ENCODE measurements at places on chromosomes 12 and 14.

GRCh38 chr12:1934831-1935230 lies 16.4 kb upstream of the CACNA2D4 start:
- DNase-seq: no peak

DNA sequence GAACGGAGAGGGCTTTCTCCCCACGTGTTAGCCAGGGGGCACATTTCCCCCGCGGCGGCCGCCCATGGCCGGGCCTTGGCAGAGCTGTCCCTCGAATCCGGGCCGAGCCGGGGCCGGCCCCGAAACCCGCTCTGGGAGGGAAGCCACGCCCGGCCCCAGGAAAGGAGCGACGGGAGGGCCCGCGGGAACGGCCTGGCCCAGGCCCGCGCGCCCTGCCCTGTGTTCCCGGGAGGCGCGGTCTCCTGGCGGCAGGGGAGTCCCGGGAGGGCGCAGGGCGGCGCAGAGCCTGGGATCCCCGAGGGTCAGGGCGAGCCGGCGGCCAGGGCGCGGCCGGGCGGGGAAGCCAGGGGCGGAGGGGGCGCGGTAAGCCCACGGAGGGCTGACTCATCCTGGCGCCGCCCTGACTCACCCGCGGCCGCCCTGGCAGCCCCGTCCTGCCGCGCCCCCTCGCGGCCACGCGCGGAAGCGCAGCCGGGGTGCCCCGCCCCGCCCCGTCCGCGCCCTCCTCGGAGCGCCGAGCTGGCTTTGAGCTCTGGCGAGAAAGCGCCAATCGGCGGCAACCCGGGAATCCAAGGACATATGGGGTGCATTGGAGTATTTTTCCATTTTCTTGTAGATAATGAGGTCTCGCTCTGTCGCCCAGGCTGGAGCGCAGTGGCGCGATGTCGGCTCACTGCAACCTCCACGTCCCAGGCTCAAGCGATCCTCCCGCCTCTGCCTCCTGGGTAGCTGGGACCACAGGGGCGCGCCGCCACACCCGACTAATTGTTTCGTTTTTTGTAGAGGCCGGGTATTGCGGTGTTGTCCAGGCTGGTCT lies 31.8 kb upstream of the PLEKHG6 start:
- DNase-seq: peak; percentile 66

DNA sequence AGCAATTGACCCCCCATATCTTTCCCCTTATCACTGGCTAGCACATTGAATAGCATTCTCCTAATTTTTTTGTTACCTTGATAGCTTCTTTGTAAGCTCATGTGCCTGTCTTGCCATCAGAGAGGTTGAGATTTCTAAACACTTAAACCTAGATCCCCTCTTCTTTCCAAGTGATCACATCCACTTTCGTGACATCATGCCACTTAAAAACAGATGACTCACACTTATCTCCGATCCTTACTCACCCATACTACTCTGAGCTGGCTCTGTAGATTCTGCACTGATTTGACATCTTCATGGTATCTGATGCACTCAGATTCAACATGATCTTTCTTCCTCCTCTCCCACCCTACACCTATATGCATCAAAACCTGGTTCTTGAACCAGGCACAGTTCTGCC lies 10.5 kb downstream of the GPR137C start:
- no peak for DNase-seq

- no peak for DNase-seq
Measured at GRCh38 chr12:49980501-49981349, 8.0 kb downstream of the AQP6 start.

- DNase-seq: no peak
Measured at GRCh38 chr14:101226265-101226602, 322.7 kb upstream of the RTL1 start.

GRCh38 chr14:94388384-94389103 lies at the start of gene SERPINA1:
Gene SERPINA1, minus strand, starts transcription at chr14:94388602. Its CDS starts 5,365 bp downstream, at chr14:94383237.
- no peak for DNase-seq

DNA sequence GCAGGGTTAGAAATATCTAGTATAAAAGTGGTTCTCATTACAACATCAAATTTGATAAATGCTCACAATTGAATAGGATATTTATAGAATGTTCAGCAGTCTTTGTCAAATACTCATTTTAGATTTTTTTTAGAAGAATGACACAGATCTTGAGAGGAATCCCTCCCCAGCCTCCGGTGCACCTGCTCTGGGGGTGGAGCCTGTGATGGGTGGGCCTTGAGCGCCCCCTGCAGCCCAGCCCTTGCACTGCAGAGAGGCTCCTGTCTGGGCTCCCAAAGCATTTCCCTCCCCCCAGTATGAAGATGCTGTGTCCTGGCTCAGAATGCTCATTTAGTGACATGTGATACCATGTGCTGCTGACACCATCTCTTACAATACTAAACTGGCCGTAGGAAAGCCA lies 792.3 kb downstream of the TMEM121 start:
- DNase-seq: no peak

- DNase-seq: no peak
Measured at GRCh38 chr12:83528571-83528970, 841.9 kb downstream of the TMTC2 start.

- no peak for DNase-seq
Measured at GRCh38 chr14:102810523-102810922, 33.3 kb downstream of the TRAF3 start.

DNA sequence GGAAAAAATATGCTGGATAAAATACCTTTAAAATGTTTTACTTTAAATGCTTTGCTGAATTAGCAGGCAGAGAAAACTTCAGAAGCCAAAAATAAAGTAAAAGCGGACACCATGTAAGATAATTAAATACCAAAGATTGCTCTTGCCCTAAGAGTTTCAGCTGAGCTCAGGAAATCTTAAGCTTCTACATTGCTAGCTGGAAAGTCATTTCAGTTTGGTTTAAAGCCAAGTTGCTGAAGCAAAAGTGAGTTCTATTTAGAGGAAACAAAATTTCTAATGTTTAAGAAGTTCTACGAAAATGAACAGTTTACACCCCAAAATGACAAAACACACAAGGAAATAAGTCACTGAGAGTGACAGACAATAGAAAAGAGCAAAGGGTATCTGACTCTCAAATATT lies 310.0 kb downstream of the ADAMTS20 start:
- no peak for DNase-seq

- DNase-seq: peak; percentile 63
Measured at GRCh38 chr14:23544511-23545447, 6.8 kb downstream of the ZFHX2 start.

DNA sequence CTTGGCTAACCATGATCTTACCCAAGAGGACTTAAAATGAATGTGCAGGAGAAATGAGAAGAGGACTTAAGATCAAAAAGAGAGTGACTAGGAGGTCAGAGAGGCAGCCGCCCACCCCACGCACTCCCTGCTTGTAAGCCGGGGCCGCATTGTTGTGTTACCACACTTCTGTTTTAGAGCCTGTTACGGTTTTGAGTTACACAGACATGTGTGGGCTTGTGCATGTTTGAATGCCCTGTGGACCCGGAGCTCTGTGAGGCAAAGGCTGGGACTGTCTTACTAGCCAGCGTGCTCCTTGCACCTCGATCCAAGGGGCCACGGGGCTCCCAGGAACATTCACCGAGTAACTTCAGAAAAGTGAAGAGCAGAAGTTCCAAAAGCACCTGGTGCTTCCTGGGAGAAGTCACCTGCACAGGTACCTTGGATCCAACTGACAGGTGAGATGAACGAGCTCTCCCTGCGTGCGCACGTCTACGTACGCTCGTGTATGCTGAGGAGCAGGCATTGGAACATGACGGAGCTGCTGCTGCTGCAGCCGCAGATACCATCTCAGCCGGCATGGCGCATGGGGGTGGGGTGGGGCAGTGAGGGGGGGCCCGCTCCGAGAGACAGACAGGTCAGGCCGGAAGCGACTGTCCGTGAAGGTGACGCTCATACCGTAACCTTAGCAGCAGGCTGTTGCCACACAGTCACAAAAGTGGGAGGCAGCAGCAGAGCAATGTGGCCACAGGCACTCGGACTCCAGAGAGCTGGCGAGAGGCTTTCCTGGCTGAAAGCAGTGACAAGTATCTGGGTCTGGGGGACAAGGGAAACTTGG lies 23.7 kb downstream of the SFSWAP start:
- DNase-seq: no peak

- DNase-seq: no peak
Measured at GRCh38 chr12:131123817-131124216, 170.1 kb downstream of the ADGRD1 start.

- peak; percentile 19 for DNase-seq
Measured at GRCh38 chr14:90093942-90094595, 32.3 kb downstream of the KCNK13 start.

- DNase-seq: no peak
Measured at GRCh38 chr12:108955225-108955835, 65.5 kb downstream of the SVOP start.

DNA sequence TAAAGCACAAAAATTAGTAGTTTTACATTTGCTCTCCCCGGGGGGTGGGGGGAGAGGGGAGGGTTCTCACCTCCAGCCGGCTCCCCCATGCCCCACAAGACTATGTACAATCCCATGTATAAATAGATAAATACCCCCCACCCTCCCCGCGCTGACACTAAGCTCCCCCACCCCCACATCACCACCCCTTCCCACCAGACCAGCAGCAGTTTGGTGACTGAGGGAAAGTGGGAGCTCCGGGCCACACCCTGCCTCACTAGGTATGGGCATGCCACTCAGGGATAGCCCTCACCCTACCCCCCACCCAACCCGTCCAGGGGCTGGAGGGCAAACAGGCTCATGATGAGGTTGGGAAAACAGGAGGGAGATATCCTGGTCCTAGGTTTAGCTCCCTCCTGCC lies 1.9 kb upstream of the PRKAG1 start:
- DNase-seq: no peak

DNA sequence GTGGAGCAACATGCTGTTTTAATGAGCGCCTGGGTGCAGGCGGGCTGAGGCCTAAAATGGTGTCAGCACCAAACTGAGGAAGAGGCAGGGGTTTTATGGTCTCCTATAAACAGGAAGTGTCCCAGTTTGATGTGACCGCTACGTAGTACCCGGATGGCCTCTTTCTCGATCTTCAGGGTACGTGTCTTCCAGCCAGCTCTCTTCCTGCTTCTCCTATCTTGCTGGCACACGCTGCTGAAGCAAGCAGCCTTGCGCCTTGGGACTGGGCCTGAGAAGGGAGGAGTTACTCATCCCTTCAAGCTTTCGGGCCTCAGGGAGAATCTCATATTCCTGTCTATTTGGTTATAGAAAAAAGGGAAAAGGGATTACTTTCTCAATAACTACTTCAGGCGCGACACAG lies 28.2 kb upstream of the RNASE1 start:
- DNase-seq: no peak

DNA sequence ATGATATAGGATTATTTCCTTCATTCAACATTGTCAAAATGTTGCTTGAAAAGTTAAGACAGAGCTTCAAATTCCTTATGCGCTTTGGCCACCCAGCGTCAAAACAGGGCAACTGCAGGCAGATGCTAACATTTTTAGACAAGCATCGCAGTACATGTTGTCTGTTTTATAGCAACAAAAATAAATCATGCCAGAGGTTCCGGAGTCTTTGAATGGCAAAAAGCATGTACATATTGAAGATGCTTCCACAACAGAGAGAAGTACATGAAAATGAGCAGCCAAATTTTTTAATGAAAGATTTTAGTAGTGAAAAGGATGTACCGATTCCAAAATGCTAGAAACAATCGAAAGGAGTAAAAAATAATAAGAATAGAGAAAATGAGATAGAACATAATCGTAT lies 49.8 kb upstream of the USP15 start:
- DNase-seq: no peak

- DNase-seq: no peak
Measured at GRCh38 chr12:89391726-89392336, 39.5 kb upstream of the DUSP6 start.

- DNase-seq: no peak
Measured at GRCh38 chr14:97162621-97163020, 365.4 kb downstream of the VRK1 start.

DNA sequence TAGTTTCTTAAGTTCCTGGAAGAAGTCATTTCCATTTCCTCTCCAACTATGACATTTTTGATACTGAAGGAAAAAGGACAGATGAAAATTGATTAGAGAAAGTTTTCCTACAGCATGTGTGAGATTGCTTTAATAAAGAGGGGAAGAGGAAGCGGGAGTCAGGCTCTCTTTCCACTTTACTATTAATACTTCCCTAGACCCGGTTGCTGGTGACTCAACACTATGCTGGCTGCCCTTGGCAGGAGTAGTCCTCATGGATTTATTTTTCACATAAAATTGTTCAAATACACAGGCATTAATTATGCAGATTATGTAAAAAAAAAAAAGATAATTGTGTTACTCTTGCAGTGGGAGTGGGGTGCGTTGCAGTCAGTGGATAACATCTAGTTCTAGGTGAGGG lies 293.4 kb downstream of the EGLN3 start:
- DNase-seq: no peak

- no peak for DNase-seq
Measured at GRCh38 chr12:77489331-77489970, 341.2 kb upstream of the NAV3 start.

GRCh38 chr12:73950507-73950906 lies 587.1 kb upstream of the ATXN7L3B start:
- DNase-seq: no peak

GRCh38 chr12:117006333-117006732 lies 92.9 kb downstream of the TESC start:
- DNase-seq: no peak

- no peak for DNase-seq
Measured at GRCh38 chr12:106308121-106308520, 5.6 kb downstream of the TCP11L2 start.

DNA sequence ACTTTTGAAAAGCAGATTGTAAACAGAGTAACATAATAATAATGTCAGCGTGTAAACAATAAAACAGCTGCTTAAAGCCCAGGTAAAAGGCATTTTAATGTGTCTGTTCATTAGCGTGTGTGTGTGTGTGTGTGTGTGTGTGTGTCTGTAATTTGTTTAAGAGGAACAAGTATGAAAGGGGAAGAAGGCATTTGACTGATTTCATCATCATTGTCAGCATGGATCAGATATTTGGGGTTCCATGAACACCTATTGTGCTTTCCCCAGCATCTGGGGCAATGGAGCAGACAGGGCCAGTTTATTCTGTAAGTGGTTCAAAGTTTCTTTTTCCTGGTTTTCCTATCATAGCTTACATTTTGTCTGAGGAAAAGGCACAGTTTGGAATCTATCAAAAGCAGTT lies 28.9 kb downstream of the SLC25A21 start:
- DNase-seq: no peak

GRCh38 chr12:85814071-85814470 lies 22.1 kb downstream of the RASSF9 start:
- DNase-seq: peak; percentile 67

Data from NCI-H1930 (cell line).